ENCODE measurements at places on chromosomes 3 and 15.
A peak's percentile ranks its signal among the peaks of the same experiment; 100 is the strongest.

- DNase-seq, result no peak
Measured at GRCh38 chr3:121651684-121652083, 9.0 kb downstream of the HCLS1 start.

DNA sequence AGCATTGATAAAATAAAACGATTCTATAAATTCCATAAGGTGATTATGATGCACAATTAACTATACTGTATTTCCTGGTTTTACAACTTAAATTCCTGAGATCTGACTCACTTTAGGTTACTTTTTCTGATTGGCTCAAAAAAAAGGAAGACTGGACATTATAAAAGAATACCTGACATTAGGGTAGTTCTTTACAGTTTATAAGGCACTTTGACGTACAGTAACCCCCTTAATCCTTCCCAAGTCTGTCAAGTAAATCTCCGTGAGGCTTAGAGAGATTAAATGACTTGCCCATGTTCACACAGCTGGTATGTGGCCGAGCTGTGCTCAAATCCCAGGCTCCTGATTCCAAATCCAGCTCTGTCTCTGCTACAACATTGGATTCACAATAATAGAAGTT, 1.0 kb upstream of the SLTM start:
- DNase-seq, result no peak

- peak; percentile 85 for DNase-seq
Measured at GRCh38 chr3:188262913-188263683, 109.1 kb downstream of the LPP start.

DNA sequence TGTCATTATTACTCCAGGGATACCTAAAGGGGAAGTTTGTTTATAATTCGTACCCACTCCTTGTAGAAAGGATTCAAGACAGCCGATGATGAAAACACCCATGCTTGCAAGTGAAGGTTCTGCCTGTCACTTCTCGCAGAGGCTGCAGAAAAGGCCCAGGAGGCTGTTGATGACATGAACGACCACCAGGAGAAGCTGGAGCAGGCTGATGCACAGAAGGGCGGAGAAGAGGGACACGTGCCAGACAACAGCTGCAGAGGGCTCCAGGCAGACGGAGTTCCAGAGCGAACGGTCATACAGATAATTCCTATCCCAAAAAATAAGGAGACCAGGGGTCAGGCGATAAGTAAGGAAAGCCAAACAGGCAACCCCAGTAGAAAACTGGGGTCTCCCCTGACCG, 5.7 kb upstream of the DYNLT2B start:
- DNase-seq, result no peak

GRCh38 chr3:37723585-37723984, 138.1 kb upstream of the CTDSPL start:
- DNase-seq, result no peak

DNA sequence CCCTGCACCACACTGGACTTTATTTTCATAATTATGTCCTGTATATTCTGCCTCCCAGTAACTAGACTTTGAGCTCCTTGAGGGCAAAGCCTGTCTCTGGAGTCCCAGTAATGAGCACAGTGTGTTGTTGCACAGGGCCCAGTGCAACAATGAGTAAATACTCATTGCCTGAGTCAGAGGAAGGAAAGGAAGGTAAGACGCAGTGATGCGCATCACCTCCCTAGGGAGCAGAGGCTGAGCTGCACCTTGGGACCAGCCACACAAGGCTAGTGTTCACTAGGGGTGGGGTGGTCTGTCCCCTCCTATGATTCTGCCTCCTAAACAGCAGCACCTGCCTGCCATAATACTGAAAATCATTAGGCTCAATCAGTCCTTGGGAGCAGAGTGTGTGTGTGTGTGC, 86.6 kb upstream of the ADAMTSL3 start:
- no peak for DNase-seq

DNA sequence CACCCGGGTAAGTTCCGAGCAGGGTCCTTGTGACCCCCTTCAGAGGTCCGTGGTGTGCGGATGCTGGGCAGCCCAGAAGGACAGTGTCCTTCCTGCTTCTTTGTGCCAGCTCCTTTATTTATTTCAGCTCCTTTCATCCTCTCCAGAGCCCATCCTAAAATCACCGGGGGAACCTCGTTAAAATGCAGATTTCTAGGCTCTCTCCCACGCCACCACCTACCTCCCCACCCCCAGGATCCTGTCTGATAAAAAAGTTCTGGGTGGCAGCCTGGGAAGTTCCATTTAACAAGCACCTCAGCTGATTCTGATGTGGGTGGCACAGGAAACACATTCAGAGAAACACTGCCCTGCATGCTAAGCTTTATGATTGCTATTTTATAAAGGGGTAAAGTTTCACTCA, 12.5 kb upstream of the IGF1R start:
- no peak for DNase-seq

DNA sequence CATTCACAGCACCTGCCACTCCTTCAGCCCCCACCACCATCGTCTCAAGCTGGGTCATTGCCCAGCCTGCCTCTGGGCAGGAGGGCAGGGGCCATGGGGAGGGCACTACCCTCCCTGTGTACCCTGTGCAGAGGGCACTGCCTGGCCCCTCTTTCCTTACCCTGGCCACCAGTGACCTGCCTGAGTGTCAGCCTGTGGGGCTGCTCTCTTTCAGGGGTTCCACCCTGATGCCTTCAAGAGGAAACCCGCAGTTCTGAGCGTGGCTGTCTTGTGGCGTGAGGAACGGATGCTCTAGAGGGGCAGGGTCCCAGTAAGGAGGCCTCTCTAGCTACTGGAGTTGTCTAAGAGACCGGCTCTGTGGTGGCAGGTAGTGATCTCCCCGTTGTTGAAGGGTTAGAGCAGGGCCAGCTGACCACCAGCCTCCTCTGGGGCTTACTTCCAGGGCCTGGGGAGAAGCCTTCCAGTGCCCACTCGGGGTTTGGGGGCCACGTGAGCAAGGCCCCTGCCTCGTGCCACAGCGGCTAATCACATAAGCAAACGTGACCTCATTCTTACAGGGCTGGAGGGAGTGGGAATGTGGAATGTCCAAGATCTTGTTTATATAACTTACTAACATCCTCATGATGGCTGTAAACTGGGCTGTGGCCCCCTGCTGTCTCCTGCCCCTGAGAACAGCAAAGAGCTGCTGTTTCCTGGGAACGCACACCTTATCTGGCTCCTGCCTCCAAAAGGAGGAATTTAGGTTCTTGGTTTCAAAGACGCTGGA, 31.4 kb upstream of the SEC13 start:
- no peak for DNase-seq

GRCh38 chr3:160168246-160168645, 57.0 kb upstream of the C3orf80 start:
- no peak for DNase-seq

GRCh38 chr15:58036579-58036978, 28.9 kb downstream of the ALDH1A2 start:
- DNase-seq, result no peak

- DNase-seq, result no peak
Measured at GRCh38 chr3:48278884-48279559, 38.1 kb downstream of the ZNF589 start.

- peak; percentile 66 for DNase-seq
Measured at GRCh38 chr3:143786219-143787191, 61.8 kb downstream of the SLC9A9 start.

DNA sequence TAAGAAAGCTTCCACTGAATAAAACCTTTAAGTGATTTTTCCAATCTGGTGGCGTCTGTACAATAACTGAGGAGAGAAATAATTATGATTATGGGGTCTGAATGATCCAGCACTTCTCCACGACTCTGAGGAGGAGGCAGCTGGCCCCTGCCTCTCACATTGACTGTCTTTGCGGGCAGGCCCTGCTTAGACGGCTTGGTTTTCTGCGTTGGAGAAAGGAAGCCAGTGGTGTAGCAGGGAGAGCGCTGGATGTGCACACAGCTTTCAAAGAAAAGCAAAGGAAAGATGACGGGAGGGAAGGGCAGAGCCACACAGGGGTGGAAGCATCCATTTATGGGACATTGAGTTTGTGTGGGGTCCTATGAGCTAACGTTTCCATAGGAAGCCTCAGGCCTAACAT, 62.5 kb downstream of the MGLL start:
- DNase-seq, result no peak

DNA sequence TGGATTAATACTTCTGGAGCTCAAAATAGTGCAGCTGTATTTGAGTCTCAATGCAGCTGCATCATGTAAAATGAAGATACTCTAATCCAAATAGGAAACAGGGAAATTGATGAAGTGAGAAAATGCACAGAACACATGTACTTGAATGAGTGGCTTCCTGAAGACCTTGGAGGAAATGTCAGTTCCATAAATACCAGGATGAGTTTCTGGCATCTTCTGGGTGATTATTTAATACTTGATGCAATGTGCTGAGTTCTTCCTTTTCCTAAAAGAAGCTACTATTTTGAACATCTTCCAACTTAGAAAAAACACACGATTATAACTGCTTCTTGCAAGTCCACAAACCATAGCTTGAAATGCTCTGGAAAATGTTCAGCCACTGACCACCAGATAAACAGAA, 162.8 kb downstream of the SLC9A9 start:
- DNase-seq, result no peak

DNA sequence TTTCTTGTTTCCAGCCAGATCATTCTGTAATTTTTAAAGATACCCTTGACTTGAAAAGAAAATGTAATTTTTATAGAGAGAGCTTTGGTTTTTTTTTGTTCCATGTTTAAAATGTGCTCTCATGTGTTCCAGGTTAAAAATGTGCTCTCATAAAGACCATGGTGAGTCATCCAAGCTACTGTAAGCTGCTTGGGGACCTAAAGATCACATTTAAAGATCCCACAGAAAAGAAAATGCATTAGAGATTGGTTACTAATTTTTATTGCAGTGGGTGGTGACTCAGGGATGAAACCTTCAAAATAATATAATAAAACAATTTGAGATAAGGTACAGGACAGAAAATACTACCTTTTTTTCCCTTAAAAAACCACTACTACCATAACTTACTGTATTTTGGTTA, 11.0 kb downstream of the TCF12 start:
- DNase-seq, result no peak

DNA sequence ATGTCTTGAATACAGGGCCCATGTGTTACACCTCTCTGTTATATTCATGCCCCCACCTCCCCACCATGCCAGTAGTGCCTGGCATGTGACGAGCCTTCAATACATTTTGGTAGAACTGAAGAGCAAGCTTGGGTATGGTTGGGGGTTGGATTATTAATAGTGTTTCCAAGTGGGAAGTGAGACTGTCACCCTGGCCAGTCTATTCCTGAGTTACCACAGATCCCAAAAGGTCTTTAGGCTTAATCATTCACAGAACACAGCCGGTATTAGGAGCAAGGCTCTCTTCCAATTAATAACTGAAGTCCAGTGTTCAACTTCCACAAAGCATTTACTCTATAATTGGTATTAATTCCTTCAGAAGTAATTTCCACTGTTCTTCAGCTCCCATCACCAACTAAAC, 231.9 kb upstream of the LRTM1 start:
- DNase-seq, result no peak

- DNase-seq, result no peak
Measured at GRCh38 chr3:115758076-115758763, 134.9 kb downstream of the GAP43 start.

DNA sequence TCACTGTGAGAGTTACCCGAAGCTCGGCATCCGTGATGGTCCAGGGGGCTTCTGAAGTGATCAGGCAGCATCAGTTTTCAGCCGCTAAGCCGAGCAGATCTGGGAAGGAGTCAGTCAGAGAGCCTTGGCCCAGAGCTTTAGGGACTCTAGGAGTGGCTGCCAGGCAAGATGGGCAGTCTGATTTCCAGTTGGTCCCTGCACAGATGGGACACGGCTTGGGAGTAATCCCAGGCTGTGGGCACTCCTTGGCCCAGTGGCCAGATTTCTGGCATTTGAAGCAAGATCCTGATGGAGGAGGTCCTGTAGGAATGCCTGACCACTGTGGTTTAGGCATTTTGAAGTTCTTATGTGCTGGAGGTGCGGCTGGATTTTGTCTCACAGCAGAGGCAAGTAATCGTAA, 10.5 kb upstream of the IP6K2 start:
- no peak for DNase-seq

GRCh38 chr3:56238299-56238698, 230.0 kb downstream of the ERC2 start:
- DNase-seq, result no peak

GRCh38 chr3:39990532-39990931, 181.1 kb downstream of the MYRIP start:
- no peak for DNase-seq

DNA sequence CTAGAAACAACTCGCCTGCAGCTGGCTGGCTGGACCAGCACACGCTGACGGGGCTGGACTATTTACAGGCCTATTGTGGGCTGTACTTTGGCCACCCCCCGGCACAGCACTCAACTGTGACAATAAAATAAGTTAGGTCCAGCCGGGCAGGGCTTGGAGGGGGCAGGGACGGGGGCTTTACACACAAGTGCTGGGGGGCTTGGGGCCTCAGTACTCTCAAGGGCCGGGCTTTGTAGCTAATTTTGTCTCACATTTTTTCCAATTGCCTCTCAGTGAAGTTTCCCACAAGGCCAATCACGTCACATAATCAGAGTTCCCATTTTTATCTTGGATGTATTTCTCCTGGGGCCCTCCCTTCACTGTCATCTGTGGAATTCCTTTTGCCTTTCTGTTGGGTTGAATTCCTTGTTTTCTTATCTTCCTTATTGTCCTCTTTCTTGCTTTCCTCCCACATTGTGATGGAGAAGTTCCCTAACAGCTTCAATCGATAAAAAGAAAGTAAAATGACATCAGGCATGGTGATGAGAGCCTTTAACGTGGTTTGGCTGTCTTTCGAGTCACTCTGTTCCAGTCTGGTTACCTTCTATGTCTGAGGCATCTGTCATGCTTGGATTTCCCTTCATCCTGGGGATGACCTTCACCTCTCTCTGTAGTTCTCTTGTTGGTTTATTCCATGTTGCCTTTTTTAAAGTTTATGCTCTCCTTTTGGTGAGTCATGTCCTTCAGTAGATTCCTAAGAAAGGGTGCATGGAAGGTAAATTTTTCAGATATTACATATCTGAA, 44.1 kb upstream of the CMTM7 start:
- DNase-seq, result no peak

DNA sequence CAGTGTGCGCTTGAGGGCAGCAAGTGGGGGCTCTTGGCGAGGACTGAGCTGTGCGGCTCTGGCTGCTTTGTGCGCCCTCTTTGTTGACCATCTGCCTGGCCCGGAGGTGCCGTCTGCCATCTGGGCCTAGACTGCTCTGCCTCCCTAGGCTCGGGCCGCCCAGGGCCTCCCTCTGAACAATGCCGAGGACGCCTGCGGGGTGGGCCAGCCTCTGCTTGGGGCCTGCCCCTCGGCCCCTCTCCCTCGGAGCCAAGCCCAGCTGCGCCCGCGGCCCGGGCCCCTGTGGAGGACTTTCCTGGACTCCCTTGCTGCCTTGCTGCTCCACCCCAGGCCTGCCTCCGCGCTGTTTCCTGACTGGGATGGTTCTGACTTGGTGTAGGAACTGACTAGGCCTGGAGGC, 31.9 kb upstream of the SPSB4 start:
- DNase-seq, result no peak

DNA sequence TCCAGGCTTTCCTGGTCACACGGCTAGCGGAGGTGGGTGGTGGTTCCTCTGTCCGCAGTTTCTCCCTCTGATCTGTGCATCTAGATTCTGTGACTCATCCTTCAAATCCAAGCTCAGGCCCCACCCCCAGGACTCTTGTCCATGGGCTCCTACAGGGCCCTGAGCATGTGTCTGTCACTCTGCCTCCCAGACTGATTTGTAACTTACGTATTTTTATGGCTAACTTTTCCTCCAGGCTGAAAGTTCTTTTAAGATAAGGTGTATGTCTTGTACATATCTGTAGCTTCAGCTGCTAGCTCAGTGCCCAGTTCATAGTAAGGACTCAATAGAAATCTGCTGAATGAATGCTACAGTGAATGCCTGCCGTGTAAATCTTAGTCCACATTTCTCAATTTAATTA, 8.0 kb downstream of the ESYT3 start:
- DNase-seq, result no peak

- DNase-seq, result no peak
Measured at GRCh38 chr15:94441760-94442159, 210.4 kb downstream of the MCTP2 start.

GRCh38 chr15:99476413-99477222, 89.2 kb upstream of the MEF2A start:
- peak; percentile 78 for DNase-seq
